CD14-positive monocyte (primary cell): ENCODE measurements at places on chromosomes 11 and 22.

DNA sequence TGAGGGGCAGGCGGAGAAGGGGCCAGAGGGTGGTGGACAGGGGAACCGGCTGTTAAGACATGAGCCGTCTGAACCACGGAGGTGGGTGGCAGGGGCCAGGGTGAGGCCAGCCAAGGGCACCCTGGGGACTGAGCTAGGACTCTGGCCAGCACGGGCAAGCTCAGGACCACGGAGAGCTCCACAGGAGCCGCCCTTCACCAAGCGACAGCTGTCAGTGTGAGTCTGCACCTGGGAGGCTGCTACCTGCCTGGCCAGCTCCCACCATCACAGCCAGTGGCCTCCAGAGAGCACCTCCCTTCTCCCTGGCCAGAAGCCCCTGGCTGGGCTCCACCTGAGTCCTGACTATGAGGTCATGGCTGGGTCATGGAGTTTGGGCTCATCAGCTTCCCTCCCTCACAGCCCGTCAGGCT lies 21.6 kb downstream of the MGAT3 start:
- no peak overlapping the region for H3K27ac ChIP-seq
- no peaks in the 10 kb centered on the region for H3K4me1 ChIP-seq
- no peak overlapping the region for H3K4me3 ChIP-seq
- H3K27me3 ChIP-seq: no peaks in the 10 kb centered on the region
- no peak for DNase-seq
- no peaks in the 10 kb centered on the region for H3K36me3 ChIP-seq

GRCh38 chr22:42078469-42079318 lies 806 bp upstream of the SMDT1 start:
- H3K27me3 ChIP-seq: no peaks in the 10 kb centered on the region
- peaks cover 39% of the 10 kb centered on the region for H3K36me3 ChIP-seq
- H3K4me3 ChIP-seq: peak overlapping the region; percentile 86
- no peak for DNase-seq
- peaks cover 50% of the 10 kb centered on the region for H3K4me1 ChIP-seq

- no peaks in the 10 kb centered on the region for H3K36me3 ChIP-seq
- H3K27me3 ChIP-seq: no peaks in the 10 kb centered on the region
- H3K4me1 ChIP-seq: no peaks in the 10 kb centered on the region
- no peak overlapping the region for H3K27ac ChIP-seq
Observed at GRCh38 chr11:57054817-57055216, 66.1 kb downstream of the OR5AK2 start.

DNA sequence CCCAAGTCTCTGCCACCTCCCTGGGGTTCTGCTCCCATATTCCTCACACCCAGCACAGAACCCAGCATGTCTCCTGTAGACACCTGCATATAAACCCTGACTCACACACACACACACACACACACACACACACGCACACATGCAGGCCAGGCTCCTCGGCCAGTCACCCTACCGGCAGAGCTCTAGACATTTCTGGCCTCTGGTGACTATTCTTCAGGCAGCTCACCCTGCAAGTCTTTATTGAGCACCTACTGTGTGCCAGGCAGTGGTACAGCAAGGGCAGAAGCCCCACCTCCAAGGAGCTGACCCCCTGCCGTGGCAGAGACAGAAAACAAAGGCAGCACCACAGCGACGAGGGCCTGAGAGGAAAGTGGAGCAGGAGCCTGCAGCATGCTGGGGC lies 50.3 kb downstream of the CDKN1C start:
- no peaks in the 10 kb centered on the region for H3K27me3 ChIP-seq
- no peak overlapping the region for H3K4me3 ChIP-seq
- DNase-seq: no peak

GRCh38 chr11:21511835-21512440 lies 680.9 kb upstream of the ANO5 start:
- H3K27me3 ChIP-seq: no peaks in the 10 kb centered on the region
- no peaks in the 10 kb centered on the region for H3K4me1 ChIP-seq
- H3K27ac ChIP-seq: no peak overlapping the region
